ENCODE measurements at places on chromosomes 12 and 14. TPM values are rescaled to one million over a fixed set of nuclear protein-coding genes. Genes with fewer than 3 reads are reported as not detected.

SIX6 gene
- total RNA-seq, result not detected

GYS2 gene
- total RNA-seq, result not detected

ALG10 gene
- total RNA-seq, result 4.7 TPM

TSHR gene
- total RNA-seq, result not detected

CSRP2 gene
- total RNA-seq, result 127 TPM

OTOGL gene
- total RNA-seq, result under 0.01 TPM

AKAP6 gene
- total RNA-seq, result 1.2 TPM

SPSB2 gene
- 2.6 TPM for total RNA-seq

HVCN1 gene
- 2.7 TPM for total RNA-seq

NAA25 gene
- 41.3 TPM for total RNA-seq

GZMB gene
- total RNA-seq, result not detected

SAMD4A gene
- 35.8 TPM for total RNA-seq

C14orf132 gene
- total RNA-seq, result 16.1 TPM

FAM181A gene
- not detected for total RNA-seq

WNK1 gene
- 75.7 TPM for total RNA-seq

PZP gene
- total RNA-seq, result not detected

TUNAR gene
- not detected for total RNA-seq

TAMALIN gene
- 1.5 TPM for total RNA-seq

INSM2 gene
- not detected for total RNA-seq

SCNN1A gene
- 0.30 TPM for total RNA-seq

GPRC5D gene
- total RNA-seq, result not detected

GALC gene
- 34.4 TPM for total RNA-seq

ESRRB gene
- total RNA-seq, result not detected

NINJ2 gene
- not detected for total RNA-seq

TMEM121 gene
- total RNA-seq, result 6.7 TPM

KRT75 gene
- total RNA-seq, result not detected

PDZRN4 gene
- total RNA-seq, result under 0.01 TPM

TSPAN19 gene
- not detected for total RNA-seq

P2RX4 gene
- total RNA-seq, result 29.1 TPM

KLRG1 gene
- 1.1 TPM for total RNA-seq

BDKRB1 gene
- 57.4 TPM for total RNA-seq

HIGD1C gene
- total RNA-seq, result not detected

HNF1A gene
- not detected for total RNA-seq

KIF26A gene
- total RNA-seq, result 0.30 TPM

MUCL1 gene
- total RNA-seq, result not detected

SLC39A5 gene
- not detected for total RNA-seq

WNT1 gene
- total RNA-seq, result not detected

TMCC3 gene
- total RNA-seq, result 5.9 TPM

CD4 gene
- total RNA-seq, result 1.5 TPM

JAG2 gene
- 1.5 TPM for total RNA-seq

KCNA1 gene
- total RNA-seq, result not detected

BCAT1 gene
- total RNA-seq, result 379 TPM

SCARB1 gene
- 28.3 TPM for total RNA-seq

UBC gene
- 1,782 TPM for total RNA-seq

LTB4R gene
- 0.78 TPM for total RNA-seq

STON2 gene
- total RNA-seq, result not detected

KLHL33 gene
- total RNA-seq, result 0.05 TPM

SOCS2 gene
- total RNA-seq, result 0.97 TPM
